ENCODE measurements at places on chromosomes 7 and 10.

DNA sequence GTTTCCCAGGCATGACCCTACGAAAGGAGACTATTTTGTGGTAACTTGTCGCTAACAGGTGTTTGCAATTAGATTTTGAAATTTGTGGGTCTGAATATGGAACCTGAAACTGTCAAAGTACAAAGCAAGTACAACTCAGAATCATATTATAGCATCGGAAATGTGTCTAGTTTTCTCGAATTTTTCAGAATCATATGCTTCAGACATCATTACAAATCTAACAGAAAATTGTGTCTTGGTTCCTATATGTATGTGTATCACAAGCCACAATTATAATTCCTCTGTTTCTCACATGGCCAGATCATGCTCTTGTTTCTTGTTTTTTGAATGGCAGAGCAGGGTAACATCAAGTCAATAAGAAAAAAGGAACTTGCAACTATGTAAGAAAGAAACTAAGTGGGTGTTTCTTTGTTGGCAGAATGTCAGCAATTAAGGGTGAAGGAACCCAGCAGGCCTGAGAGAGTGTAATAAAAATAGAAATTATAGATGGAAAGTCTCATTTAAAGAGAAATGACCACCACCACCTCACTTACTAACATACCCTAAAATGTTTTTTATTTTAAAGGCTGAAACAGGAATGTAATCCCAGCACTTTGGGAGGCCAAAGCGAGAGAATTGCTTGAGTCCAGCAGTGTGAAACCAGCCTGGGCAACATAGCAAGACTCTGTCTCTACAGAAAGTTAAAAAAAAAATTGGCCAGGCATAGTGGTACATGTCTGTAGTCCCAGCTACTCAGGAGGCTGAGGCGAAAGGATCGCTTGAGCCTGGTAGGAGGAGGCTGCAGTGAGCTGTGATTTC is 51.3 kb downstream of the PRTFDC1 start:
- DNase-seq, result no peak

DNA sequence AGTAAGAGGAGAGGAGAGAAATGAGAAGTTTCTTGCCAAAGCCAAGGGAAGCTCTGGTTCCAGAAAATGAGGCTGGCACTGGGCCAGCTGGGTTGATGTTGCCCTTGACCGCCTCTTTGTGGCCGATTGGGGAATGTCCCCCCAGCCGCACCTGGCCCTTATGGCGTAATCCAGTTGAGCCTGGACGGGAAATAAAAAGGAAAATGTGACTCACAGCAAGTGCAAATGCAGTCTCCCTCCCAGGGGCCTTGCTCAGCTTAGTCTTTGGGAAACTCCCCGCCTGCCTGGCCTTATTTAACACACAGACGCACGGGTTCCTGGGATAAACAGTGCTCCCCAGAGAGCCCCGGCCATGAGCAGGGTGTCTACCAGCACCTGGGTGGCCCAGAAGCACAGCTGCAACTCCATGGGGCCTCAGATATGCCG is 174.8 kb downstream of the KIAA1217 start:
- DNase-seq, result peak; percentile 96

DNA sequence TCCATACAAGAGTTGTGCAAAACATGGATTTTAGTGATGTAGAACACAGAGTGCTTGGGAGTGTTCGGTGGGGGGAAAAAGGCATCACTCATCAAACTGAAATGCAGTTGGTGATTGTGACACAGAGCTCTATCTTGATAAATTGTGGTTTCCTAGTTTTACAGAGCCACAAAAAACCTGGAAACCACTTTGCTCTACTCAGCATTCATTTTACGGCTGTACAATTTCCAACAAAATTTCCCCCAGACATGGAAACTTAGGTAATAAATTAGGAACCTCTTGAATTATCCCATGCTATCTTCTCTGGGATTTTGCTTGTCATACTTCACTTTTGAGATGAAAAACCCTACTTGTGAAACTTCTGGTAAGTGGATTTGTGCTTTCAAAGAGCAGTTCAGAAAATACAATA is 614.9 kb upstream of the FZD8 start:
- DNase-seq, result no peak

GRCh38 chr10:34078745-34079470 is 736.2 kb downstream of the PARD3 start:
- DNase-seq, result no peak

DNA sequence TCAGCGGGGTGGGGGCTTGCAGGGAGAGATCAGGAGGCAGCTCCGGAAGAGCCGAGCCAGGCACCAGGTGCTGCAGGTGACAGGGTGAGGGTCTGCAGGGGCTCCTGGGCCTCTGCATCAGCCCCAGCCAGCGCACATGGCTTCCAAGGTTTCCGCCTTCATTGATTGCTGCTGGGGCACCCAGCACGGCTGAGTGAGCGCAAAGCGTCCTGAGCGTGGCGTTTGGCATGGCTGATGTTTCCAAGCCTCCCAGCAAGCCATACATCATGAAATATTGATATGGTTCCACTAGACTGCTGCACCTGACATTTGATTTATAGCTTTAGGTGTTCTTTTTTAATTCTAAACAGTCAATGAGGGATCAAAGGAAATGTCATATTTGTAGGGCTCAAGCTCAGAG is 259.0 kb downstream of the WDR37 start:
- no peak for DNase-seq

- no peak for DNase-seq
These were observed 258.2 kb upstream of the NPY start for GRCh38 chr7:24025765-24026164.

DNA sequence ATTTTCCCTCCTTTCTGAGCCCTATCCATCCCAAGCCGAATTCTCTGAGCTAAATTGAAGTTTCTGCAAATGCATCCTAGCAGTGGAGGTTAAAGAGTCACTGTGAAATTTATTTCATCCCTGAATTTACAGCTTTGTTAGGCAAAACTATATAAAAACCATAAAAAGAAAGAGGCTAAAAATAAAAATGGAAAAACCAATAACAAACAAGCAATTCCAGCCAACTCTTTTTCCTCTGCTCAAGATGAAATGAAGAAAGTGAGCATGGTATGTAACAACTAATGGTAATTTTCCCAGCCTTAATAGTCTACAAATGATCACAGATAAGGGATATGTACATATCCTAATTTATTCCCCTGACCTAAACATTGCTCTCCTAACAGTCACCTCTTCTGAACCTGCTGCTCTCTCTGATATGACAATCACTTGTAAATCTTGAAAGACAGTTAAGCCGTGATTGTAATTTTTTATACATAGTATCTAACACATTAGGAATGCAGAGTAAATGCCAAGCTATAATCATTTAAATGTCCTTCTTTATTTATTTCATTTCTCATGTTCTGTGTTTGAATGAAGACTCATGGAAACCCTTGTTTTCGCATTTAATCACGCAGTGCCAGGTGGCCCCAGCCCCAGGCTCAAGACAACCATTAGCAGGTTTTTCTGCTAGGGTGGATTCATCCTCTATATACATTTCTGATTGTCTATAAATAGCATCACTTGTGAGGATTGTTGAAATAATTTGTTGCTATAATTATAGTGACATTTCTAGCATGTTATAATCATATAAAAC is 48.6 kb upstream of the NRP1 start:
- DNase-seq, result no peak

GRCh38 chr7:150389532-150389816 is 10.3 kb downstream of the ZNF775 start:
- no peak for DNase-seq

DNA sequence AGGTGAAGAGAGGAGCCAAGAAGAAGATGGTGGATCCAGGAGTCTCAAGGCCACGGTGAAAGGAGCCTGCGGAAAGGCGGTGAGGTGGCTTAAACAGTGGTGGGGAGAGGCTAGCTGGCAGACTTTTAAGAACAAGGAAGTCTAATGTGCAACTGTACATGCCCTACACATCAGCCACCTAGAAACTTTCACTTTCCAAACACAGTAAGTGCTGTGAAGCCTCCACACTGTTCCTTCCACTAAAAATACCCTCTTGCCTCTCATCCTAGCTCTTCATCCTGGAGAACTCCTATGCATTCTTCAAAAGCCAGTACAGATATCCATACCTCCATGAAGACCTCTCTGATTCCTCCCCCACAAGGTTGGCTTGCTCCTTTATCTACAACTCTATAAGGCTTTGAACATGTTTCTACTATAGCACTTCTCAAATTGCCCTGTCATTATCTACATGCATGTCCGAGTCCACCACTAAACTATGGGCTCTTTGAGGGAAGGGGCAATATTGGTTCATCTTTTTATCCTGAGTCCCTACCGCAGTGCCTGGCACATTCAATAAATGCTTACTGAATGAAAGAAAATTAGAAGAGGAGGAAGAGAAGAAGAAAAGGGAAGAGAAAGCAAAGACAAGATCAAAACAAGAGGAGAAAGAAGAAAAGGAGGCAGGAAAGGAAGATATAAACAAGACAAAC is 54.2 kb downstream of the DNAJC12 start:
- no peak for DNase-seq

- peak; percentile 46 for DNase-seq
These were observed 623 bp downstream of the INPP5A start for GRCh38 chr10:132538031-132538789.

GRCh38 chr7:155917836-155918430 is 105.7 kb upstream of the SHH start:
- no peak for DNase-seq

DNA sequence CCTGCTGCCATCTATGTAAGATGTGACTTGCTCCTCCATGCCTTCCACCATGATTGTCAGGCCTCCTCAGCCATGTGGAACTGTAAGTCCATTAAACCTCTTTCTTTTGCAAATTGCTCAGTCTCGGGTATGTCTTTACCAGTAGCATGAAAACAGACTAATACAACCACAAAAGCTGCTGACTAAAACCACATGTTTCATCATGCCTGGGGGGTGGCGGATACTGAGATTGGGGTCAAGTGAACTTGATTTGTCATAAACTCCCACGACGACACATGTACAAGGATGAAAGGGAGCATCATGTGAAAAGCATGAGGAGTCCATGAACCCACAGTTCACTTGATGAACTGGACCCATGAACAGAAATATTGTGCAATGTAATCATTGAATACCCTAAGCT is 134.9 kb upstream of the ANK3 start:
- no peak for DNase-seq

DNA sequence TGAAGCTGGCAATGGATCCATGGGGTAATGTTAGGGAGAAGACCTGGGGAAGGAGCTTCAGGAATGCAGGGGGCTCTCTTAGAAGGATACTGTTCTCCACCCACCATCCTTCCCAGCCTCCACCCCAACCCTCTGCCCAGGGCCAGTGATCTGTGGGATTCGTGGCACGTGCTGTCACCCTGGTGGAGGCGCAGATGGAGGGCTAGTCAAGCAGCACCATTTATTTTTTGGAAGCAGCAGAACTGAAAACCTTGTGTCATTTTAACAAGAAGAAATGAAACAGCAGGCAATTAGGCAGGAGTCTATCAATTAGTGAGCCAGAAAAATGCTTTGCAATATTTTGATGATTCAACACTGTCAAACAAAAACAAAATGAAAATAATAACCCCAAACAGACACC is 155.9 kb downstream of the SH2D4B start:
- DNase-seq, result no peak

GRCh38 chr7:70797109-70797514 is 334.8 kb upstream of the GALNT17 start:
- peak; percentile 45 for DNase-seq

- DNase-seq, result peak; percentile 47
These were observed 1.5 kb downstream of the HOXA4 start for GRCh38 chr7:27128776-27129728.

DNA sequence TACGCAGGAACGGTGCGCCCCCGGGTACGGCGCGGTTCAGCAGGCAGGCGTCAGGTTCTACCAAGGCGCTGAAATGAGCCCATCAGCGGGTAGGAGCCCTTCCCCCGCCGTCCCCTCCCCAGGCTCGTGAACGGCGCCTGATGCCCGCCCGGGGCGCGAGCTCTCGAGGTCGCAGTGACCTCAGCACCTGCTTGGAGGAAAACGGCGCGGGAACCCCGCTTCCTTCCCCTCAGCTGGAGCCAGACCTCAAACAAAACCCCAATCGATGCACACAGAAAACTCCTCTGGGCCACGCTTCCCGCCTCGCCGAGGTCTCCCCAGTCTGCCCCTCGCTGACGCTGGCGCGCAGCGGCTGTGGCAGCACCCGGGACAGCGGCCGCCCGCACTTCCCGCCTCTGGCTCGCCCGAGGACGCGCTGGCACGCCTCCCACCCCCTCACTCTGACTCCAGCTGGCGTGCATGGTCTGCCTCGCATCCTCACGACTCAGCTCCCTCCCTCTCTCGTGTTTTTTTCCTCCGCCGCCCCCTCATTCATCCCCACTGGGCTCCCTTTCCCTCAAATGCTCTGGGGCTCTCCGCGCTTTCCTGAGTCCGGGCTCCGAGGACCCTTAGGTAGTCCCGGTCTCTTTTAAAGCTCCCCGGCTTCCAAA is 514 bp upstream of the GAD2 start:
- peak; percentile 87 for DNase-seq

DNA sequence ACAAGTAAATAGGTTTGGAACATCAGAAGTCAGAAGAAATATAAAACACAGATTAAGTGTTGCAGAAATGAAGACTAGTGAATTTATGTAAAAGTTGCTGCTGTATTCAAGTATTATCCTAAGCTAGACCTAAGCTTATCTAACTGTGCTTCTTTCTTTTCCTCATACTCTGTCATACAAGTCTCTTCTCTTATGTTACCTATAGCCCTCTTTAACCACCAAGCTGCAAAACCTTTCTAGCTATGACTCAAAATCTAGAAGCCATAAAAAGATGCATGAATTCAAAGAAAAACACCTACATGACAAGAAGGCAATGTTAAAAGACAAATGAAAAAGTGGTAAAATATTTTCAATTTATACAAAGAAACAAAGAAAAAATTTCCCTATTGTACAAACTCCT is 23.0 kb downstream of the DENND11 start:
- no peak for DNase-seq

DNA sequence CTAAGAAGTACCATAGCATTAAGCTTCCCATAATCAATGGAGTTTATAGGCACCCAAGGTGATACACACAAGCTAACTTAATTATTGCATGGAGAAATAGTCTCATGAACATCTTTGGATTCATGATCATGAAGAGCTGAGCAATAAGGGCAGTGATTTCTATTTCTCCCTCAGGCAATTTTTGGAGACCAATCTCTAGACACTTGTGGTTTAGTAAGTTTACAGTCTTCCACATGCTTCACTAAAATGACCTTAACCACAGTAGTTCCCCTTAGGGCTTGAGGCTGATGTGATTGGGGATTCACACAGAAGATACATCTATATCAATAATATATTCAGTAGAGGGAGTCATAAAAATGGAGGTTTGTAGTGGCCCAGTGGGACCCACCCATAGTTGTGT is 241.2 kb downstream of the CCDC7 start:
- no peak for DNase-seq

- DNase-seq, result no peak
These were observed at the start of gene HMX3 for GRCh38 chr10:123135415-123136141. Gene HMX3 (plus strand): TSS chr10:123135970. CDS start chr10:123136051, 81 bp downstream.

DNA sequence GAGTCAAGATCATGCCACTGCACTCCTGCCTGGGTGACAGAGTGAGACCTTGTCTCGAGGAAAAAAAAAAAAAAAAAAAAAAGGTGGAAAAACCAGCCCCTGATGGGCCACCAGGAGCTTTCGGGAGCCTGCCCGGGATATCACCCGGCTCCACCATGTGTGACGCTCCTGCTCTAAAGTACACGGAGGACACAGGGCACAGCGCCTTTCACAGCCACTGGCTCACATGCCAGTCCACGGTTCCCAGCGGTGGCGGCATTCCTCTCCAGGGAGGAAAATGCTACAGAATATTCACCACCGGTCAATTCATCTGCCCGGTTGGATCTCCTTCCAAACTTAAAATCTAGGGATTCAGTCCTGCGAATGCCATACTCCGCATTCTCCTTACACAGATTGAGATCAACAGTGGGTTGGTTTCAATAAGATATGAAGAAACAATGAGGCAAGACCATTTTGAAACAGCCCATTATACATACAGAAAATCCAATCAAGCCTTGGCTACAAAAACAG is 81.2 kb downstream of the CTBP2 start:
- no peak for DNase-seq

All from islet precursor cell (in vitro differentiated cells).